ENCODE measurements at places on chromosomes 7 and 10.

DNA sequence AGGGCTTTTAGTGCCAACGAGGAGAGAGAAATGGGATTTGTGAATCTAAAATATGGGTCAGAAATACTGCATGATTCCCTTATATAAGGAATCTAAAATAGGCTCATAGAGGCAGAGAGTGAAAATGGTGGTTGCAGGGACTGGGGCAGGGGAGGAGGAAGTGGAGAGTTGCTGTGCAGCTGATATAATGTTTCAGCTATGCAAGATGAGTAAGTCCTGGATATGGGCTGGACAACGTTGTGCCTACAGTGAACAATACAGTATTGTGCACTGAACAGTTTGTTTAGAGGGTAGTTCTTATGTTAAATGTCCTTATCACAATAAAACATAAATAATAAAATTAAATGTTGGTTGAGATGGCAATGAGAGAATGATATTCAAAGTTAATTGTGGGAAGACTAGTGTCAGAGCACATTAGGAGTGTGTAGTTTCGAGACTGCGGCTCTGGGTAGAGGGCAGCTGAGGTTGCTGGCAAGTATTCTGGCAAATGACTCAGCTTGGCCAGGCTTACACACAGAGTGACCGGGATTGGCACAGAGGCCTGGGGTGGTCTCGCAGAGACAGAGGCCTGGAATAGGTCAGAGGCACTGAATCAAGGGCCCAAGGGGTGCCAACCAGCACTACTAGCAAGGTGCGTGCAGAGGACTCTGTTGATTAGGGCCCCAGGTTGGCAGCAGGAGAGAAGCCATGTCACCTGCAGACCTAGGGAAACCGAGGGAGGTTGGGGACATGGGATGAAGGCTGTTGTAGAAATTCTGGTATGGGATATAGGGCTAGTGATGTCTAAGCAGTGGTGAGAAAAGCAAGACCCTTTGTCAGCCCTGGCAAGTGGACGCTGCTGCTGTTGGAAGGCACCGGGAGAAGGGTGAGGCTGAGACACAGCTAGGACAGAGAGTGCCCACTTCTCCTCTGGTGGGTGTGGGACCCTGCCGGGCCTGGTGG is 2.8 kb upstream of the DEPP1 start:
- no peak for DNase-seq
- H3K4me3 ChIP-seq = no peak overlapping the region
- no peaks in the 10 kb centered on the region for H3K36me3 ChIP-seq

DNA sequence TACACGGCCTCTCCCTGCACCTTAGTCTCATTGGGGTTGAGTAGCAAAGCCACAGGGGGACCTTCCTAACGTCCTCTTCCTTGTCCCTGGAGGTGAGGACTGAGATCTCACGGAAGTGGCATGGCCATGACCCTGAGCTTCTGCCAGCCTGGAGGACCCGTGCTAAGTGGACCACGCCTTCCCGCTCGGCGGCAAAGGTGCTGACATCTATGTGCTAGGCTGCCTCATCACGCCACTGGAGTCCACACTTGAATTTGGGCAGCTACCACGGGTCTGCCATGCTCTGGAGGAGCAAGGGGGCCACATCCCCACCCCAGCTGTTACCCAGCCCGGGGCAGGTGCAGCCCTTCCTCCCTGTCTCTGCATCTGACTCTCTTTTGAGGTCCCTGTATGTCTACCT is 15.3 kb downstream of the GHRHR start:
- no peak overlapping the region for H3K4me3 ChIP-seq
- no peaks in the 10 kb centered on the region for H3K36me3 ChIP-seq
- no peak for DNase-seq
- peaks cover 16% of the 10 kb centered on the region for H3K27me3 ChIP-seq
- H3K4me1 ChIP-seq = peaks cover 19% of the 10 kb centered on the region
- H3K27ac ChIP-seq = no peak overlapping the region

GRCh38 chr10:24723386-24723787 is 300 bp downstream of the ARHGAP21 start:
- DNase-seq = peak; percentile 9
- no peaks in the 10 kb centered on the region for H3K36me3 ChIP-seq
- peak overlapping the region; percentile 60 for H3K4me3 ChIP-seq
- H3K4me1 ChIP-seq = peaks cover 26% of the 10 kb centered on the region

- H3K4me3 ChIP-seq = peak overlapping the region; percentile 36
- DNase-seq = peak; percentile 16
- no peak overlapping the region for H3K27ac ChIP-seq
- H3K4me1 ChIP-seq = peaks cover 54% of the 10 kb centered on the region
- H3K27me3 ChIP-seq = no peaks in the 10 kb centered on the region
- peaks cover 12% of the 10 kb centered on the region for H3K36me3 ChIP-seq
Observed at GRCh38 chr7:18401757-18402156, 93.8 kb upstream of the HDAC9 start.

DNA sequence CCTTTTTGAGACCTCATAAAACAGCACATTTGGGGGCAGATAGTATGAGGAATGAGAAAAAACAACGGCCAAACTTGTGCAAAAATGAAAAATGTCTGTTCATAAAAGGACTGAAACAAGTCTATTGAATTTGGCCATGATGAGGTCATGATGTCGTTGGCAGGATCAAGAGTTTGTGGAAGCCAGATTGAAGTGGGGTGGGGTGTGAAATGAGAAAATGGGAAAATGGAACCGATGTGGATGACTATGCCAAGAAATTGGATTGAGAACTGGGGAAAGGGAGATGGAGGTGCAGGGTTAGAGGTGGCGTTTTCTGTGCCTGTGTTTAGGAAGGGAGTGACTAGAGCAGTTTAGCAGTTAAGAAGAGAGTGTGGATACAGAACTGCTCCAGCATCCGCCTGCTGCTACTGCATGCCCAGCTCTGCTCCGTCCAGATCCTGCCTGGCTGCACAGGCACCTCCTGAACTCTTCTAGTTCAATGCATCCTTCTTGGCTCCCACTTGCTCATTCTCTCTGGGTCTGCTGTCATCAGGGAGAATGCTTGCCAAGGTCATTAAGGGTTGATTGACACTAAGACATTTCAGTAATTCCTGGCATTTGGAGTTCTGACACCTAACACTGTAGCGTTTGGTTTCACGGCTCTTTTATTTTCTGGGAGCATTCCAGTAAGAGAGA is 111.9 kb downstream of the GALNT17 start:
- H3K27me3 ChIP-seq = no peaks in the 10 kb centered on the region
- no peaks in the 10 kb centered on the region for H3K36me3 ChIP-seq
- H3K4me3 ChIP-seq = no peak overlapping the region
- no peaks in the 10 kb centered on the region for H3K4me1 ChIP-seq
- no peak for DNase-seq

DNA sequence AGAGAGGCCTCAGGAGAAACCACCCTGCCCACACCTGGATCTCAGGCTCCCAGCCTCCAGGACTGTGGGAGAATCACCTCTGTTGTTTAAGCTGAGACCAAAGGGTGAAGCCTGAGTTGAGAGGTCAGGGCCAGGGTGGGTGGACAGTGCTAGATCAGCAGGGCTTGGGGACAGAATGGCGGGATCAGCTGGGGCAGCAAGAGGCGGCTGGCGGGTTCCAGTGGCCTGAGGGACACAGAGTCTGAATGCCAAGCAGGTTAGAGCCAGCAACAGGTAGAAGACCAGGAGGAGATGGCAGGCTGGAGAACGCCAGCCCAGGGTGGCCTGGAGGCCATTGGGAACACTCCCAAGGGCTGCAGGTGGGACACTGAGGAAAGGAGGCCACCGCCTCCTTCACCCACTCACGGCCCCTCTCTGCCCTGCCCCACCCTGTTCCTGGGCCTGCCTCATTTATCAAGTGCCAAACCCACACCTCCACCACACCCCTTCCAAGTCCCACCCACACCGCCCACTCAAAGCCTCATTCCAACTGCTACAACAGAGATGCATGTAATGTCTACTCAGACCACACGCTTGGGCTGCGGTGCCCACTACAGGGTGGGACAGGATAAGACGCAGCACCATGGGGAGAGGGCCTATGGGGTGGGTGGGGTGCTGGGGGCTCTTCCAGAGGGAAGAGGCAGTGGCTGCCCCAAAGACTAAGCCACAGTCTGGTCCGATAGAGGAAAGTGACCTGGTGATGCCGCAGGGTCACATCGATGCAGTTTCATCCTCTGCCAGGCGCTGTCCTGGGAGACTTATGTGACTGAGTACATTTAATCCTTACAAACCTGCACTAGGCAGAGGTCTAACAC is 173.9 kb downstream of the TNS3 start:
- H3K4me1 ChIP-seq = no peaks in the 10 kb centered on the region
- no peak overlapping the region for H3K4me3 ChIP-seq
- no peak for DNase-seq
- no peaks in the 10 kb centered on the region for H3K27me3 ChIP-seq
- no peaks in the 10 kb centered on the region for H3K36me3 ChIP-seq

DNA sequence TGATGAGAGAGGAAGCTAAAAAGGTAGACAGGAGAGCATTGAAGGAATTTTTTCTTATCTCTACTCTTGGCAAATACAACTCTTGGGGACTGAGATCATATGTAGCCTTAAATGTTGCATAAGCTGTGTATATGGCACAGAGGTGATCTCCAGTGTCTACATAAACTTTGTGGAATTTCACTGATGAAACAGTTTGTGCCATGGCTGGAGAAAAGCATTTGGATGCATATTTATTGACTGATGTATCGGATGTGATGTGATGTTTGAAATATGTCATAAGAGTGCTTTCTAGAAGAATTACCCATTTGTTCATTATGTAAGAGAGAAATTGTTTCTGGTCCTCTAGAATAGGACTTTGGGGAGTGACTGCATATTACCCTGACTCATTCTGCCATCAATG is 244.9 kb upstream of the LRRTM3 start:
- no peak overlapping the region for H3K4me3 ChIP-seq
- H3K27me3 ChIP-seq = no peaks in the 10 kb centered on the region
- H3K36me3 ChIP-seq = no peaks in the 10 kb centered on the region
- H3K4me1 ChIP-seq = no peaks in the 10 kb centered on the region
- no peak for DNase-seq
- H3K27ac ChIP-seq = no peak overlapping the region

DNA sequence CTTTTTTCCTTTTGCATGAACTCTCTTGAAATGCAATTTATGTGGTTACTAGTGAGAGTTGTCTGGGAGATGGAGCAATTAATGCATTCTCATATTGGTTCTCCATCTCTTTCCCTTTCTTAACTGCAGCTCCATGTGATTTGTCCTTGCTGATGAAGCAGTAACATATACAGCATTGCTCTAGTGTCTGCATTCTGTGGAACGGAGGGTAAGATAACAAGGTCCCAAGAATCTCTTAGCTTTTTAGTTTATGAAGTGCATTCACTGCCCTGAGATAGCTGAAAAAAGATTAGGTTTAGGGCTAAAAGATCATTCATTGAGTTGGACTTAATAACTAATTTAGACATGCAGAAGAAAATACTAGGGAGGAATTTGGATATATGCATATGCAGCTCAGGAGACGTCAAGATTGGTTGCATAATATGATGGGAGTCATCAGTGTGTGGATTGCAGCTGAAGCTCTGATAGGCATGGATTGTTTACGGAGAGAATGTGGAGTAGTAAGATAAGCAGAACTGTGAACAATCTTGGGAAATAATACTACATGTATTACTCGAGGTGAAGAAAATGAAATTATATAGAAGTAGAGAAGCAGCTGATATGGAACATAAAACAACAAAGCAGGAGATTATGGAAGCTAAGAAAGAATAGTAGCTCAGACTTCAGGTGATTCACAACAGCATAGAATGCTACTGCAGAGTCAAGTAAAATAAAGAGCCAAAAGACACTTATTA is 404.7 kb downstream of the ARL4A start:
- DNase-seq = no peak
- peaks cover 5% of the 10 kb centered on the region for H3K4me1 ChIP-seq
- no peaks in the 10 kb centered on the region for H3K27me3 ChIP-seq
- no peak overlapping the region for H3K27ac ChIP-seq
- no peak overlapping the region for H3K4me3 ChIP-seq
- no peaks in the 10 kb centered on the region for H3K36me3 ChIP-seq

DNA sequence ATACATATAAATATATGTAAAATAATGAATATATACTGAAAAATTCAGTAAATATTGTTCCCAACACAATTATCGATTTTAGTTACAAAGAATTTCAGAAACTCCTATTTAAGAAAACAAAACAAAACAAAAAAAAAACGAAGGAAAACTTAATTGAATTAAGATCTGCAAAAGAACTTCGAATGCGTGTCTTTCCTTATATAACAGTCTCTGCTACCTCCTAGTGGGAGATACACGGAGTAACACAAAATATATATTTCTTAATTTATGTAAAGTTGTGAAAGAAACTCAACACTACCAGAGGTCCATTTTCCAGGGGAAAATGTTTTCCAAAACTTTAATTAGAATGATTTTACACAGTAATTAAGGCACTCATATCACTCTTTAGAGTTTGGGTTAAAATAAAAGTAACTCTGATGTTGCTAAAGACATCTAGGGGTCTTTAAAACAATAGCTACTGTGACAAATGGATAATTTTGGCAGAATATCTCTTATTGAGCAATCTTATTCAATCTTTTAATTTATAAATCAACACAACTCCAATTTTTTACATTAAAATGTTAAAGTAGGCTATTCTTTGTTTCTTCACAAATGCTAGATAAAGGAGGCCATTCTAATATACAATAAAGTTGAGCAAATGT is 41.6 kb downstream of the NEBL start:
- H3K4me3 ChIP-seq = no peak overlapping the region
- H3K4me1 ChIP-seq = no peaks in the 10 kb centered on the region
- H3K36me3 ChIP-seq = no peaks in the 10 kb centered on the region
- H3K27ac ChIP-seq = no peak overlapping the region

GRCh38 chr7:91251877-91252276 is 12.4 kb upstream of the FZD1 start:
- no peak overlapping the region for H3K4me3 ChIP-seq
- H3K27ac ChIP-seq = no peak overlapping the region
- DNase-seq = no peak

- peak overlapping the region; percentile 88 for H3K4me3 ChIP-seq
- peaks cover 66% of the 10 kb centered on the region for H3K27me3 ChIP-seq
- peak overlapping the region; percentile 97 for H3K27ac ChIP-seq
- peaks cover 7% of the 10 kb centered on the region for H3K4me1 ChIP-seq
Observed at GRCh38 chr10:22340329-22341189, 4.7 kb upstream of the SPAG6 start.

DNA sequence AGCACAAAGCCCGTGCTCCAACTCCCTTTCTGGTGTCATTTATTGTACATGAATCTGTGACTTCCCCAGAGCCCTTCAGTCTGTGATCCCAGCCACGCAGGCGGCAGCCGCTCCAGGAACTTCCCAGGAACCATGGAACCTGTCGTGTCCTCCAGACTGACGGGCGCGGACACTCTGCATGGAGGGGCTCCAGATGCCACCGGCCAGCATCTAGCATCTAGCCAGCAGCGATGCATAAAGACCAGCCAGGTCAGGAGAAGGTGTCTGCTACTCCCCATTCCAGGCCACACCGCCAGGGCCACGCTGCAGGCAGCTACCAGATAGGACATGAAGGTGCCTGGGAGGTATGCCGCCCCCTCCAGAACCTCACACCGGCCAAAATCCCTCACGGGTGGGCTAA is 77.4 kb downstream of the PRKAG2 start:
- H3K27me3 ChIP-seq = no peaks in the 10 kb centered on the region
- no peaks in the 10 kb centered on the region for H3K36me3 ChIP-seq
- H3K27ac ChIP-seq = no peak overlapping the region
- H3K4me3 ChIP-seq = no peak overlapping the region

Data from naive B cell (primary cell).